Mononuclear cell (primary cell): ENCODE measurements at places on chromosomes 6 and 20. TPM values are rescaled to one million over a fixed set of nuclear protein-coding genes. Genes with fewer than 3 reads are reported as not detected.

The NRSN1 gene
- not detected for total RNA-seq

The LSM14B gene
- 17.8 TPM for total RNA-seq

The TRIM15 gene
- total RNA-seq, result not detected

The ARMH2 gene
- total RNA-seq, result not detected

The ZBTB12 gene
- total RNA-seq, result 0.21 TPM

The FAM83B gene
- not detected for total RNA-seq

The ITPA gene
- 10.8 TPM for total RNA-seq

The ARFGEF3 gene
- under 0.01 TPM for total RNA-seq

The ANKEF1 gene
- total RNA-seq, result 0.84 TPM

The FYN gene
- 207 TPM for total RNA-seq

The RANBP9 gene
- total RNA-seq, result 61.4 TPM

The SMPDL3A gene
- total RNA-seq, result 10.7 TPM

The RAET1G gene
- total RNA-seq, result not detected

The LHFPL5 gene
- not detected for total RNA-seq

The XKR7 gene
- under 0.01 TPM for total RNA-seq

The BIRC7 gene
- 0.21 TPM for total RNA-seq

The SLC35A1 gene
- 6.4 TPM for total RNA-seq

The SLC22A7 gene
- not detected for total RNA-seq

The HLA-DOA gene
- total RNA-seq, result 16.2 TPM

The ZSCAN23 gene
- total RNA-seq, result 0.73 TPM

The IP6K3 gene
- total RNA-seq, result not detected

The LST1 gene
- total RNA-seq, result 200 TPM

The KCNB1 gene
- under 0.01 TPM for total RNA-seq

The PTGIS gene
- total RNA-seq, result under 0.01 TPM

The PROKR2 gene
- not detected for total RNA-seq

The FAM162B gene
- total RNA-seq, result not detected

The CENPW gene
- total RNA-seq, result not detected

The AHCY gene
- 21.0 TPM for total RNA-seq

The TRIM10 gene
- total RNA-seq, result 0.21 TPM

The FAM209B gene
- total RNA-seq, result 0.52 TPM

The LRRC73 gene
- not detected for total RNA-seq

The TRIM31 gene
- total RNA-seq, result 0.10 TPM

The CDH22 gene
- total RNA-seq, result not detected

The SNAI1 gene
- 5.8 TPM for total RNA-seq

The WFDC10B gene
- total RNA-seq, result not detected

The VGLL2 gene
- total RNA-seq, result 0.10 TPM

The SIRPB1 gene
- 22.8 TPM for total RNA-seq

The TLDC2 gene
- total RNA-seq, result 0.10 TPM

The RPS6KA2 gene
- 2.4 TPM for total RNA-seq

The LY6G6D gene
- 1.0 TPM for total RNA-seq

The HLA-DQA1 gene
- 12.5 TPM for total RNA-seq

The HLA-DQB2 gene
- total RNA-seq, result 1.0 TPM

The TSBP1 gene
- not detected for total RNA-seq

The CDK19 gene
- 7.9 TPM for total RNA-seq

The PAX1 gene
- not detected for total RNA-seq

The TFEB gene
- 18.1 TPM for total RNA-seq

The DLL1 gene
- total RNA-seq, result 1.8 TPM

The IL17F gene
- total RNA-seq, result not detected

The SLC17A1 gene
- total RNA-seq, result not detected

The GJA10 gene
- not detected for total RNA-seq

The KIAA0408 gene
- 1.0 TPM for total RNA-seq

The LEMD2 gene
- total RNA-seq, result 80.2 TPM
